ENCODE measurements at places on chromosomes 1 and 21.

DNA sequence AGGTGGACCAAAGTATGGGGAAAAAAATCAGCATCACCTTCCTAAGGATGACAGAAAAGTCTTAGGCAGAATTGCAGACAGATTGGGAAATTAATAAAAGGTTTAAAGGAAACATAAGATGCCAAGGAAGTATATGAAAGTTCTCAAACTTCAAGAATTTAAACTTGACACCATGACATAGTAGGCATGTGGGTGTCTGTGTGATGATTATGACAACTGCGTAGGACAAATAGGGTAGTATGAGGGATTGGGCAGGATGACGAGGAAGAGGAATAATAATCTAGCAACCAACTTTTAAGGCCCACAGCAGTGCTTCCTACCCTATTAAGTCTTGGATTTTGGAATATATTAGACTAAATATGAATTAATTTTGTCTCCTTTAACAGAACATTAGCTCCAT is 52.4 kb downstream of the HNRNPR start:
- no peak for DNase-seq

- no peak for DNase-seq
Measured at GRCh38 chr21:31335957-31336738, 7.9 kb downstream of the TIAM1 start.

DNA sequence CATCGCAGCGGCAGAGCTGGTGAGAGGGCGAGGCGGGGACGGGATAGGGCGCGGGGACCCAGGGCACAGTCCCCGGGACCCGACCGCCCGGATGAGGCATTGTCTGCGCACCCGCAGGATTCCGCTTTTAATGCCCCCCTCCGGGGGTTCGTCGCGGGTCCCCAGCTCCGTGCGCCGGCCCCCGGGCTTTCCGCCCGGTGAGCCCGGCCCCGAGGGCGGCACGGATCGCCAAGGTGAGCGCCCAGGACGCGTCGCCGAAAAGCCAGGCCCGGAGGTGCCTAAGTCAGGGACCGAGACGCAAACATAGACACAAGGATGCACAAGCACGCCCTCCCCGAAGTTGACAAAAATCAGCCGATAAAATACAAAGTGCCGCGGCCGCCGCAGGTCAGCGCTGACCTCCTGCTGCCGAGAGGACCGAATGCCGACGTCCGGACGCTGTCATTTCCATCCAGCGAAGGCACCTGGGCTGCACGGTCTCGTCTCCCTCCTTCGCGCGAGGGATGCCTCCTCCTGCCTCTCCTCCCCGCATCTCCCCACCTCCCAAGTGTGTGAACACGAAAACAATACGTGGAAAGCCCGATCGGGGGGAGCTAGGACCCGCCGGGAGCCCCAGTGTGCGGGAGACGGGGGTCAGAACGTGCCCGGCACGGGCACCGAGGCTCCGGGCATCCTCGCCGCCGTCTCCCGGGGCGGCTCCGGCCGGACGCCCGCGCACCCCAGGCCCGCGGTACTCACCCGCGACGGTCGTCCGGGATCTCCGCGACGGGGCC is 101.1 kb upstream of the SOD1 start:
- DNase-seq: no peak

GRCh38 chr1:91059157-91059556 is 37.3 kb upstream of the ZNF644 start:
- no peak for DNase-seq

- no peak for DNase-seq
Measured at GRCh38 chr21:39184050-39184980, 1.1 kb upstream of the PSMG1 start.

All from epithelial cell of prostate (primary cell).